ENCODE measurements at places on chromosomes 3 and 15.

DNA sequence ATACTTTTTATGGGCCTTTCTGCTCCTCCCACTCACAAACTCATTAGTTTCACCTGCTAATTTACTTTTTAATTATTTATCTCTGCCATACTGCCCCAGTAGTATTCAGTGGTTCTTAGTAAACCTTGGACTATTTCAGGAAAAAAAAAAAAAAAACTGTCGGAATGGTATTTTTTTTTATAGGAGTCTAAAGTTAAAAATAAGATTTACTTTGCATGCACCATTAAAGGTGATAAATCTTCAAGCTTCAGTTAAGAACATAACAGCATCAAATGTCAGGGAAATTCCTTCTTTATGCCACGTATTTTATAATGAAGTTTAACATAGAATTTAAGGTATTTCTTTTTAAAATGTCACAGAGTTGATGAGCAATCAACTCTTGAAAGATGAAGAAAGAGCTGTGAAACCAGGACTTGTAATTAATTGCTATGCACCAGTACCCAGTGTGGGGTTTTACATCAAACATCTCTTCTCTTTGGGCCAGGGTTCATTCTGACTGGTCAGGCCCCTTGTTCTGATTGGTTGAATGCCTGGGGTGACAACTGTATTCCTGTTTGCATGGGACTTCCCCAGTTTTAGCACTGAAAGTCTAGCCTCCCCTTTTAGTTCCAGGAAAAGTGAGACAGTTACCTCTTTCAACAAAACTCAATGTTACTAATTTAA is 40.3 kb upstream of the PTPRG start:
- DNase-seq: no peak

- DNase-seq: no peak
Measured at GRCh38 chr3:18735005-18735404, 309.9 kb upstream of the SATB1 start.

- DNase-seq: no peak
Measured at GRCh38 chr3:29759411-29760225, 478.7 kb downstream of the RBMS3 start.

GRCh38 chr3:192026661-192027060 is 565.7 kb downstream of the PYDC2 start:
- DNase-seq: no peak

GRCh38 chr3:7207125-7207524 is 346.2 kb downstream of the GRM7 start:
- no peak for DNase-seq

DNA sequence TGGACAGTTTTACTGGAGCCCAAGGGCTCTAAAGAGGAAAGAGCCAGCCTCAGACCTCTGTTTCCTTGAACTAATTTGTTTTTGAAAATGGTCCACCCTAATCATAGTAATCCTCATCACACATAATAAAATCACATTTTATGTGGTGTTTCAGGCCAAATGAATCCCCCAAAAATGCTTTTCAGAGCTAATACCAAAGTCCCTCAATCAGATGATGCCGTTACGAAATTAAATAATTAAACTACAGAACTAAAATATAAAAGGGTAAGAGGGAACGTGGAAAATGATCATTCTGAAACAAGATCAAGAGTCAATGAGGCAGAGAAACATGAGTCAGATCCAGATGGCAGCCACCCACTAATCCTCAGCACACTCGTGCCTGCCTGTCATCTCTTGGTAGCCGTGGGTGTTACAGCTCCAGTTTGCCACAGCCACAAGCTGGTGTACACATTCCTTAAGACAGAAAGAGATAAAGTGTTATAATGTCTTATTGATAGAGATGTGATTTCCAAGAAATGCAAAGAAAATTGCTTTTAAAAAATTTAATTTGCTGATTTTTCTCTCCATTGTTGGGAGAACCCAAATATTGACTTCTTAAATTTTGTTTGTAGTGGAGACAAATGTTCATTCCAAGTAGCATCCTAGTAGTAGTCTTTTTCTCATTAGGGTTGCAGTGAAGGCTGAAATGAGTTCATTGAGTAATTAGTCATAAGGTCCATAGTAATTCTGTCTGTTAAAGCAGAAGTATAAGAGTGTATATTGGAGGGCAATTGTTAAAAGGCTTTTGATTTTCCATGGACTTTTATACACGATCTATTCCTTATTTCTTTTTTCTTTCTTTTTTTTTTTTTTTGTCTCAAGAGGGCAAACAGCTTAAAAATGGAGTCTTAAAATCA is 104.2 kb downstream of the AGBL1 start:
- no peak for DNase-seq

DNA sequence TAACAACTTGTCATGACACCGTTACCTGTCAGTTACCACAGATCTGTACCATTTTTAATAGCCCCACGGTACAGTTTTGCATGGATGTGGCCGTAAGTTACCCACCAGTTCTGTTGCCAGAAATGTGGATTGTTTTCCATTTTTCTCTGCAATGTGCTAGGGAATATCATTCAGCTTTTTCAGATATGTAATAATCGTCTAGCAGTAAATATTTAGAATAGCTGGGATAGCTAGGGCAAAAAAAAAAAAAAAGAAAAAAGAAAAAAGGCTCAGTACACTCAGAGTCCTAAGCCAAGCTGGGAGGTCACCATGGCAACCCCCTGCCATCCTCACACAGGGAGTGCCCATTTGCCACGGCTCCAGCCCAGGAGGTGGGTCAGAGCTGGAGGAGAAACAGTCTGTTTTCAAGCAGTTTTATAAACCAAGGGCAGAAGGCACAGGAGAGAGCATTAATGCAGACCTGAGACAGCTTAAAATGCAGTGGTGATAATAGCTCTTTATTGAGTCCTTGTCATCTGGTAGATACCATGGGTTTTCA is 25.2 kb downstream of the PAQR5 start:
- no peak for DNase-seq

GRCh38 chr3:147943265-147943945 is 534.2 kb downstream of the ZIC1 start:
- no peak for DNase-seq

GRCh38 chr15:79523266-79523665 is 91.1 kb downstream of the MINAR1 start:
- no peak for DNase-seq

GRCh38 chr3:126527455-126528211 is 3.7 kb downstream of the CHST13 start:
- DNase-seq: no peak

DNA sequence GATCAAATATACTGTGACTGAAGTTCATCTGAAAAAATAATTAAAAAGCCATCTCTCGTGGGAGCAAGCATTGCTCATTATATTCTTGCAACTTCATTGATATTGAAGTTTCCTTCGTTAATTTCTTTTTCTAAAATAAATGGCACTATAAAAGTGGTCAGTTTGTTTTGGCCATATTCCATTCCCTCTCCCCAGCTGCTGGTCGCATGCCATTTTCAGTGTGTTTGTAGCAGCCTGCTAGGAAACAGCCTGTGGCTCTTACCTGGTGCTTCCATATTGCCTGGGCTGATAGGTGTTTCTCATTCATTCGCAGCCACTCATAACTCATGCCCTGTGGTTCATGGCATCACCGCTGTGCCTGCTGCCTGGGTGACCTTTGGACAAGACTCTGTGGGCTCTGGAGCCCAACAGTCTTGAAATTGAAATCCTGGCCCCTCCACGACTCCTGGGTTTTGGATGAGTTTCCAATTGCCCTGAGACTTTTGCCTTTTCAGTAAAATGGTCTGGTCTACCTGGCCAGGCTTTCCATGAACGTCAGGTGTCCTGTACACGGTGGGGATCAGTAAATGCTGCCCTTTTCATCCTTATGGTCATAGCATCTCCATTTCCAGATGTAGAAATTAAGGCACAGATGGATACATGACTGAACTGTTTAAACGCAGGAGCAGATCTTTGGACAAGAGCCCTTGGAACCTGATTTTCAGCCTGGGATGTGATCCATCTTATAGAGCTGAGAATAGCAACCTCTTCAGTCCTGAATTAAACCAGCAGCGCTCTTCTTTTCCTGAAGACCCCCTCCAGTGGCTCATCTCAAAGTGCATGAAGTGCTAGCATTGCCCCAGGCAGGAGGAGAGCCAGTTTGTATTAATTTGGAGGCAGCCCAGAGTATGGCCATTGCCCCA is 69.4 kb downstream of the SLCO3A1 start:
- DNase-seq: no peak

DNA sequence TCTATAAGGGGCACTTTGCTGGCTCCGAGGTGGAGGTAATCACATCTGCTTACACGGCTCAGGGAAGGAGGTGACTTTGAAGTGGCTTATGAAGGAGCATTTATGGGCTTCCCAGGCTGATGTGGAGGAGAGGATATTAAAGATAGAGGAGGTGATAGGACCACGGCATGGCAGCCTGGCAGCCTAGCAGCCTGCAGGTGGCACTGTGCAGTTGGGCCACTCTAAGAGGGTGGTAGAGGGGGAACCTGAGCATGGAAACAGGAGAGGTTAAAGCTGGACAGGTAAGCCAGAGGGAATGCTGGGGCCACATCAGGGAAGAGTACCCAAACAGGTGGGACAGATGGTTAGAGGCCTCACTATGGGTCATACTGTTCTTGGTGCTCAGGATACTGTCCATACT is 375.0 kb downstream of the WDR72 start:
- no peak for DNase-seq

- no peak for DNase-seq
Measured at GRCh38 chr15:89116404-89116803, 28.1 kb downstream of the ABHD2 start.

- no peak for DNase-seq
Measured at GRCh38 chr15:57820119-57820518, 113.6 kb downstream of the POLR2M start.
